Stimulated activated CD4-positive, alpha-beta T cell treated with anti-CD3 and anti-CD28 coated beads, Interleukin-15, amount 100 ng/mL, for 1 hour (primary cell): ENCODE measurements at places on chromosomes 2 and 18.
A peak's percentile ranks its signal among the peaks of the same experiment; 100 is the strongest.

DNA sequence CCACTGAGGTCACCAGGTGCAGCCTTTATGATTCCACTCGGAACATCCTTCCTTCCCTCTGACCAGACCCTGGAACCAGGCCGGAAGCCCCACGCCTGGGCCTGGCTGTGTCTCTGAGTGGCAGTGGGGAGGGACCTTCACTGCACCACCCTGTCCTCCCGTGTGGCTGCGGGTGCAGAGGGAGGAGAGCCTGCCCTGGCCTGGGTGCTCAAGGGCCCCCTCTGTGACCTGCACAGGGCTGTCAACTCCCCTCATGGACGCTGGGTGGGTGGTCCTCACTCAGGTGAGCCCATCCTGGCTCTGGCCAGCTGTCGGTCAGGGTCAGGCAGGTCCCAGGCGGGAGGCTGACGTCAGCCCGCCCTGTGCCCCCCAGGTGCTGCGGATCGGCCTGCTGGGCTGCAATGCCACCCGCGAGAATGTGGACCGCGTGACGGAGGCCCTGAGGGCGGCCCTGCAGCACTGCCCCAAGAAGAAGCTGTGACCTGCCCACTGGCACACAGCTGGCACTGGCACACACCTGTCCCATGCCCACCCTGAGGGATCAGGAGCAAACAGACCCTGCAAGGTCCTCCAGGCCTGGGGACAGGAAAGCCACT is 9.8 kb downstream of the AGXT start:
- DNase-seq, result no peak

DNA sequence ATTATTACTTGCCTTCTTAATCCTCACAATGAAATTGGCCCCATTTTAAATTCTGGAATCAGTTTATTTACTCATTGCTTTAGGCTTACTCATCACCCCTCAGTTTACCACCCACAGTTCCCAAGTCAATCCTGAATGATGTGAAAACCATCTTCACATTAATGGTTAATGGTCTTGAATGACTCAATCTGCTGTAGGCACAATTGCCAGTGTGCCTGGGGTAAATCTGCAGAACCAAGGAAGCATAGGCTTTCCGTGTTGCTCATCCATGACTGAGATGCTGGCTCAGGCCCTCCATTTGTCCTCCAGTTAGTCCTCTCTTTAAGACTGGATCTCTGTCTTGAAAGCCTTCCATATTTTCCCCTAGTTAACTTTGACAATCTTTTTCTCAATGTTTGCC is 164.5 kb downstream of the PMAIP1 start:
- DNase-seq, result no peak

DNA sequence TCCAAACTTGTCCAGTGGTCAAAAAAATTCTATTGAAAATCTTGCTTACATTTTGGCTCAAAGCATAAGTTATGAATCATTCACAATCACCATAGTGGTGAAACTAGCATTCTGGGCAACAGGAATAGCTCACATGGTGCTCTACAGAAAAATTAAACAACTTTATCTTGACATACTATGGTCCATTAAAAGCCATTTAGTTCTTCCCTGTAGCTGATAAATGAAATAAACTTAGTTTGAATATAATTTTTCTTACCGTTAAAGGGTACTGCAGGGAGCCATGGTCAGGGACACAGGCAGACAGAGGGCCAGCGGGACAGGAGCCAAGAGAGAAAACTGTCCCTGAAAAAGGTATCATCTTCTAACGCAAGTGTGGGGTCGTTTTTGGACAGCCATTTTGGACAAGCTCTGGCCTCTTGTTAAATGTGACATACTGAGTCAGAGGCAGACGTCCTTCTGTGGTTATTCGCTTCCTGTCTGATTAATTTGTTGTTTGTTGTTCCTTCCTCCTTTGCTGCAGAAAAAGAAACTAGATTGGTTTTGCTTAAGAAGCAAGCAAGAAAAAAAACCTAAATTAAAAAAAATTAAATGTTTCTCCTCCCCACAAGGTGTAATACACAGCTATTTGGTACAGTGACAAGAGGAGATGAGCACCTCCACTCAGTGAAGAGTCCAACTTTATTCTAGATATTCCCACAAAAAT is at the start of gene WIPF1:
Gene WIPF1 (minus strand): TSS at position 460 of the 703 bp plus-strand sequence. CDS start 12,231 bp downstream, outside the sequence.
- no peak for DNase-seq

GRCh38 chr2:144471305-144472045 is 48.4 kb downstream of the ZEB2 start:
- DNase-seq, result no peak

GRCh38 chr2:224612578-224612977 is 27.4 kb upstream of the CUL3 start:
- DNase-seq, result no peak

- DNase-seq, result no peak
These were observed 1.1 kb downstream of the TFCP2L1 start for GRCh38 chr2:121283670-121284462.

GRCh38 chr2:183164650-183165015 is 40.4 kb downstream of the NUP35 start:
- DNase-seq, result no peak

DNA sequence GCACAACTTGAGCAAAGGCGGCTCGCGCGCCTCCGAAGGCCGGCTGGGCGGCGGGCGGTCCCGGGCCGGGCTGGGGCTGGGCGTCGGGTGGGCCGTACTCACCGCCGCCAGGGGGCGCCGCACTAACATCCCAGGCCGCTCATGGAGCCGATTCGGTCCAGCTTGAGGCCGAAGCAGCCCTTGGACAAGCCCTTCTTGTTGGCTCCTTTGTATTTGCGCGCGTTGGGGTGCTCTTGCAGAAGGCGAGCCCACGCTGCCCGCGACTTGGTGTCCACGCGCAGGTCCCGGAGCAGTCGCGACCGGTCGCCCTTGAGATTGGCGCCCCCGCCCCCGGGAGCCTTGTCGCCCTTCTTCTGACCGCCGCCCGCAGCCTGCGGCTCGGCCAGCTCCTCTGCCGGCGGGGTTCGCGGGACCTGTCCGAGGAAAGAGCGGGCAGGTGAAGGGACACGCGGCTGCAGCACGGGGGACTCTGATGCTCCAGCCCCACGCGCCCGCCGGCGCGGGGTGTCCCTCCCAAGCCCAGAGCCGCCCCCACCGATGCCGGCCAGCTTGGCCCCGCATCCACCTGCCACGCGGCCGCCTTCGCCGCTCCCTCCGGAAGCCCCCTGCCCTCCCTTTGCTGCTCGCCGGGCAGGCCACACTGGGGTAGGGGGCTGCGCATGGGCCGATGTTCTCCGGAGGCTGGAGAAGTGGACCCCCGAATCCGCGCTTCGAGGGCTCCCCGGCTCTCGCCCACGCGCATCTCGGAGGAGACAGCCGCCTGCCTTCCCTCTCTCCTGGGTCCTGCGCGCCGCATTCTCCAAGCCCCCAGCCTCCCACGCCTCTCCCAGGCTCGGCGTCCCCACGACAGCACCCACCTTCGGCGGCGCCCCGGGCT is 655 bp downstream of the NPPC start:
- peak; percentile 41 for DNase-seq

DNA sequence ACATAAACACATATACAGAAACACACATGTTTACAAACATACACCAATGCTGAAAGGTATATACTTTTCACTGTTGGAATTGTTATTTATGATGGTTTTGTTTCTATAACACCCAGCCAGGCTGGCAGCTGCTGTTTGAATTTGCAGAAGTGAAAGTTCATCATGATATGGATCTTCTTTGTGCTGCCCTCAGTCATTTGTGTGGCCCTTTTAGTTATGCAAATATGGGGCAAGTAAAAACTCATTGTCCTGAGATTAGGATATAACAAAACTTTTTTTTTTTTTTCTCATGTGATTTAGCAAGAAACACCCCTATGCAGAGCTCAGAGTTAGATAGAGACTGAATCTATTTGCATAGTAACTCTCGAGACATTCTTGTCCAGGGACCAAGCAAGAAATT is 714.1 kb downstream of the KCNJ3 start:
- DNase-seq, result no peak

DNA sequence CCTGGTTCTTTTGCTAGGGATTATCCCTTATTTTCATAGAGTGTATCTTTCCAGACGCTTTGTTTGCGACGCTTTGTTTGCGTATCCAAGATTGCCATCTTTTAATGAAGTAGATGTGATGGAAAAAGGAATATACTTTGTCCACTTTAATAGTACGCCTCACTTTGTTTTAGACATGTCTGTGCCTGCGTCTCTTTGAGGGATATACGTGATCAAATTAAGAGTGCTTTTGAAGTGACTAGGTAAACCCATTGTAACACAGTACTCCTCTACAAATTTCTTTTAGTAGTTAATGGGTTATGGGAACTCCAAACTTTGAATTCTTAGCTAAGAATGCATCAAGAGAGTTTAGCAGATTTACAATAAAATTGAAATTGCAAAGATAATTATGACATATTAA is 27.9 kb downstream of the ACSL3 start:
- DNase-seq, result no peak

DNA sequence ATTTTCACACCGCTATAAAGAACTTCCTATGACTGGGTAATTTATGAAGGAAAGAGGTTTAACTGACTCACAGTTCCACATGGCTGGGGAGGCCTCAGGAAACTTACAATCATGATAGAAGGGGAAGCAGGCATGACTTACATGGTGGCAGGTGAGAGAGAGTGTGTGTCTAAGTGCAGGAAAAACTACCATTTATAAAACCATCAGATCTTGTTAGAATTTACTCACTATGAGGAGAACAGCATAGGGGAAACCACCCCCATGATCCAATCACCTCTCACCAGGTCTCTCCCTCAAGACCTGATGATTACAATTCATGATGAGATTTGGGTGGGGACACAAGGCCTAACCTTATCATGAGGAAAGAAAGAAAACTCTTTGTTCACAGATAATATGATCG is 174.6 kb downstream of the SRBD1 start:
- DNase-seq, result no peak

DNA sequence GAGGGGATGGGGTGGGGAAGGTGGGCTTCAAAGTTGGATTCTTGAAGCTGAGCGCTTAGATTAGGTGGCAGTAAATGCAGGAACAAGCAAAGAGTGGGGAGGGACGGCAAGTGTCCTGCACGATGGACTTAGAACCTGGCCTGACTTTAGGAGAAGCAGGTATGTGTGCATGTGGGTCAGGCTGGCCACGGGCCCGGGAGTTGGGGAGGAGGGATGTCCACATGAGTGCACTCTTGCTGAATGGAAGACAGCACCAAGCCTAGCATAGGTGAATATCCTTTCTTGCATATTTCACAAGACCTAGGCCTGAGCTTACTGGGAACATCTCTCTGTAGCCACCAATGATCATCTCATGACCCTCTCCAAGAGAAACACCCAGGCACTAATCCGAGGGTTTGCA is 96.1 kb downstream of the DDX1 start:
- DNase-seq, result no peak

- DNase-seq, result no peak
These were observed 183.6 kb downstream of the SMAD7 start for GRCh38 chr18:48767090-48767690.

GRCh38 chr18:68215931-68216330 is 499.0 kb downstream of the TMX3 start:
- no peak for DNase-seq

DNA sequence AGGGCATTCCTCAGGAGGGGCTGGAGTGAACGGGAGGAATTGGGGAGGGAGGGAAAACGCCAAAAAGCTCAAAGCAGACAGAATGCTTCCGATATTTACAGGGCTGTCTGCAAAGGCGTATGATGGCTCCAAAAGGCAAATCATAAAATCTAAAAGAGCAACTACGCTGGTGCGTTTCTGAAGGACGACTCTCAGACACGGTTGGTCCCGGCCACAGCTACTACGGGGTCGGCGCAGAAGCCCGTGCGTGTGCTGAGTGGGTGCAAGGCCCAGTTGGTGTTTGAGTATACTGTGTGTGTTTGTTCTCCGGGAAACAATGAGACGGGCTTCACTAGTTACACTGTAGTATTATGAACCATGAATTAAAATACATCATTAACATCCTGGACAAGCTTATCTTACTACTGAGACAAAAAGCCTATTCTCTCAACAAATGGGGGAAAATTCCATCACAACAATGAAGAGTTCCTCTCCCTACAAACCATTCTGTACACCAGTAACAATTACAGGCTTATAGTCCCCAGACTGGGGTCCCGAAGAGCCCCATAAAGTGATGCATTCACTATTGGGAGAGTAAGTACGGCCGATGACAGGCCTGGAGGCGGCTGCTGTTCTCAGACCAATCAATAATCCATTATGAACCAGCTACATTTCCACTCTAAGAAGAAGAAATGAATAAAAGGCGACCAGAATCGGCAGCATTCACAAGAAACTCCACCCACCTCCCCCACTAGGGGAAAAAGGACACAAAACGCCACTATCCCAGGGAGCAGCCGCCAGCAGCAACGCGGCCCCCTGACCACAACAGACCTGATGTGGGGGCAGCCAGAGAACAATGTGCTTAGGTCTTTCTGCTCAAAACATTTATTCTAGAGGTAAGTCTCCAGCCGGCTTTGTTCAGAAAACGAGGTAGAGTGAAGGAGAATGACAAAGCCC is 43.4 kb downstream of the ZNF516 start:
- DNase-seq, result no peak

DNA sequence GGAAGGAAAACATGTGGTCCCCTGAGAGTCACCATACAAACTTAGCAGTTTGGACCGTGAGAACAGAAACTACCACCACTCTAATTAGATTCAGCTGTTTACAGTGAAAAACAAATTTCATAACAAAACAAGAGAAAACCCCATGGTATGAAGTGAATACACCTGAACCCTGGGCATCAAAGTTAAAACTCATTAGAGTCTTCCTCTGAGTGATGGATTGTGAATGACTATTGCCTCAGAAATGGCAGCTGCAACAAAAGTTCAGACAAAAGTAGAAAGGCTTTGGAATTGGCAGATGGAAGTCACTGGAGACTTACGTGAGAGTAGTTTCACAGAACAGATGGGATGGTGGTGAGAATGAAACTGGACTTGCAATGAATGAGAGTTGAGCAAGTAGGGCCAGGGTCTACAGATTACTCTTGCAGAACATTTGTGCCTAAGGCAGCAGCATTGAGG is 98.0 kb downstream of the AAK1 start:
- no peak for DNase-seq

GRCh38 chr18:13762690-13763439 is 36.4 kb downstream of the RNMT start:
- no peak for DNase-seq

GRCh38 chr2:54942373-54942772 is 107.9 kb downstream of the RTN4 start:
- DNase-seq, result no peak

GRCh38 chr2:219627103-219628100 is at the start of gene SLC4A3:
SLC4A3 (plus strand) TSS chr2:219627630; CDS start chr2:219627993, 363 bp downstream.
- no peak for DNase-seq

- no peak for DNase-seq
These were observed 9.4 kb upstream of the DGUOK start for GRCh38 chr2:73917296-73917695.

- no peak for DNase-seq
These were observed 142.4 kb upstream of the ALPP start for GRCh38 chr2:232236200-232236599.
